Stimulated activated CD8-positive, alpha-beta memory T cell treated with anti-CD3 and anti-CD28 coated beads, Interleukin-15, amount 100 ng/mL, for 1 hour (primary cell): ENCODE measurements at places on chromosomes 1 and 21.

DNA sequence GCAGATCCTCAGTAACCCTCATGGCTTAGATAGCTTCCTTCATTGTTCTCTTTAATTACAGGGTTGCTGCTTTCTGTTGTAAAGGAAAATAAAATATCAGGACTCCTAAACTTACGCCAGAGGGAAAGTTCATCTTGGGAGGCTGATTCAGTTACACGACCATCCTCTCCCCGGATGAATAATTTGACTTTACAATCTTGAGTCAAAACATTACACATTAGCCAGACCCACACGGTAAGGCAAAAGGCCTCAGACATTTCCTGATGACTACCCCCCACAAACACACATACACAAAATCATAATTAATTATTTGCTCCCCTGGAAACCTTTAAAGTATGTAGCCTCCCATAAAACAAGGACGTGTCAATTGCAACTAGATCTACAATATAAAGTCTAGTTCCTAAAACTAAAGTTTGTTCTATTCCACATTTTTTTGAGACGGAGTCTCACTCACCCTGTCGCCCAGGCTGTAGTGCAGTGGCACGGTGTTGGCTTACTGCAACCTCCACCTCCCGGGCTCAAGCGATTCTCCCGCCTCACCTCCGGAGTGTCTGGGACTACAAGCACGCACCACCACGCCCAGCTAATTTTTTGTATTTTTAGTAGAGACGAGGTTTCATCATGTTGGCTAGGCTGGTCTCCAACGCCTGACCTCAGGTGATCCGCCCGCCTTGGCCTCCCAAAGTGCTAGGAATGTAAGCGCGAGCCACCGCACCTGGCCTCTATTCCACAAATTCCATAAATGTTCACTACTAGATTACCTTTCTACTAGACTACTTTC lies 830 bp upstream of the PRDX1 start:
- no peak for DNase-seq

GRCh38 chr21:36425286-36425685 lies 40.1 kb downstream of the CHAF1B start:
- DNase-seq: no peak

DNA sequence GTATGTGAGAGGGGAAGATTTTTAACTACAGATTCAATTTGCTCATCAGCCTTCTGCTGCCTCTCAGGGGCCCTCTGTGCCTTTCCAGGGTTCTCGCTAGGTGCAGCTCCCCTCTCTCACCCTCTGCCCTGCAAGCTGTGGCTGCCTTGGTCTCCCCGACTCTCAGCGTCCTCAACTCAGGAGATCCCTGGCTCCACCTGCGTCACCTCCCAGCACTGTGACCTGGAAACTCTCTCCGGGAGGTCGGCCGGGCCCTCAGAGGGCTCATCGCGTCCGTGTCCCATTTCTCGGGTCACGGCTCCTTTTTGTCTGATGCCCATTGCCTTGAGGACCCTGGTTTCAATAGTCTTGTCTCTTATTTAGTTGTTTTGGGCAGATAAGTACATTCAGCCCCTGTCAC lies 63.5 kb upstream of the ADARB1 start:
- DNase-seq: no peak

DNA sequence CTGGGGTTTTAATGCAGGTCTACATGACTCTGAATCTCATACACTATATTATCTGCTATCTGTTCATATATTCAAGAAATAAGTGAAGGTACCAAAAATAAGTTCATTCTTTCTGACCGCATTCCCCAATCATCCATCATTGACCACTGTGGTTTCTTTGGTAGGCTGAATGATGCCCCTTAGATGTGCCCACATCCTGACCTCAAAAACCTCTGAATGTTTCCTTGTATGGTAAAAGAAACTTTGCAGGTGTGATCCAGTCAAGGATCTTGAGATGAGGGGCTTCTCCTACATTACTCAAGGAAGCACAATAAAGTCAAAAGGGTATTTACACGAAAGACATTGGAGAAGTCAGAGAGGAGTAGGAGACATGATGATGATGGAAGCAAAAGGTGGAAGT lies 60.6 kb upstream of the LRRC8B start:
- no peak for DNase-seq

DNA sequence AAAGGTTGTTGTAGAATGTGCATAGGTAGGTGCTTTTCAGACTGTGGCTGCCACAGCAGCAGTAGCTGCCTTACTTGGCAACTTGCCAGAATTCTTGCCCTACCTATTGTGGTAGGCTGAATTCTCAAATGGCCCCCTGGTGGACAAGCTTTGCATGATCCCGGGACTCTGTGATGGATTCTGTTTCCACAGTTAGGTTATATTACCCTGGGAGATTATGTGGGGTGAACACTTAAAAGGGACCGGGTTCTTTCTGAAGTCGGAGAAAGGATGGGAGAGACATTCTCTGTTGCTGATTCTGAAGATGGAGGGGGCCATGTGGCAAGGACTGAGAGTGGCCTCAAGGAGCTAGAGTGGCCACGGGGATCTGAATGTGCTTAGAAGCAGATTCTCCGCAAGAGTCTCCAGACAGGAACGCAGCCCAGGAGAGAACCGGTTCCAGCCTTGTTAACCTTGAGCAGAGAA lies 32.1 kb upstream of the KCNE1 start:
- no peak for DNase-seq

GRCh38 chr1:214455971-214456867 lies 95.2 kb downstream of the PTPN14 start:
- DNase-seq: no peak

DNA sequence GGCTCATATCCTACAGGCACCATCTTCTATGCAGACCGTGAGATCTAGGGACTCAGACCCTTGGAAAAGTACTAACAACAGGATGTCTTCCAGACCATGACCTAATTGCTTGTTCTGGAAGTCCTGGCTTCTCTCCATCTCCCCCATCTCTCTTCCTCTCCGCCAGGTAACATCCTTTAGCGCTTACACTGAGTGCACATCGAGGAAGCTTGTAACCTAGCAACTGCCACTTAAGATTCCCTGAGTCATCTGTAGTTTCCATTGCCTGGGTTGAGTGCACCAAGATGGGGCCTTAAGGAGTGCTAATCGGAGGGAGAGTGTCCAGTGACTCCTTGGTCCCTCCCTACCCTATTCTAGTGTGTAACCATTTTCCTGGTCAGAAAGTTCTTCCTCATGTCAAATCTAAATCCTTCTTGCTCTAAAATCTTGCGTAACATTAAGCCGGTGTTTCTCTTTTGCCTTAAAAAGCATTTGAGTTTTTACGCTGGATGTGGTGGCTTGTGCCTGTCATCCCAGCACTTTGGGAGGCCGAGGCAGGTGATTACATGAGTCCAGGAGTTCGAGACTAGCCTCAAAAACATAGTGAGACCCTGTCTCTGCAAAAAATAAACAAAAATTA lies 9.7 kb downstream of the KLHDC8A start:
- no peak for DNase-seq

DNA sequence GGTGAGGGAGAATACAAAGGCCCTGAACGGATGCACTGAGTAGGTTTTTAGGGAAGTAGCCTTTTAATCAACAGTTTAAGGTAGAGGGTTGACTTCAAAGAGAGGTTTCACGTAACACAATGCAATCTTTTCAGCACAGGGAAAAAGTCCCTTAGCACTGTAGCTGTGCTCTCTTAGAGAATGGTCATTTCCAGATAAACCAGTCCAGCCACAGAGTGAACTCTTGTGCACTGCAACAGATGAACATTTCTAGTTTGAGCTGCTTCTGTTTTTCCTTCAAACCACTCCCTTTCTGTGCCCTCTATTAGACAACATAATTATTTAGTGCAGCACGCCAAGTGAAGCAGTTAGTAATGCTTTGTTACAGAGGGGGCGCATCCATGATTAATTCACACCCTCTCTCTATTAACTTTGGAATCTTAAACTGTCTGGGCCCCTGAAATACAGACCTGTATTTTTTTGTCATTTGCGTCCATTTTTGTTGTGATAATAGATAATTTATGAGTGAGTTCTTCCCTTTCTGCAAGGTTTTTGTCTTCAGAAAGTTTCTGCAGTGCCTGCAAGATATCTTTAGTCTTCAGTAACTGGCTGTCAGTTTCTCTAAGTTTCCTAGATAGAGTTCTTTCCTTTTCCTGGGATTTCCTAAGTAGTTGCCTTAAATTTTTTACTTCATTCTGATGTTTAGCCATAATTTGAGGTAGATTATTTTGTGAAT lies 22.9 kb downstream of the LCA5L start:
- no peak for DNase-seq

GRCh38 chr1:59619557-59619956 lies 195.2 kb upstream of the HOOK1 start:
- DNase-seq: no peak

DNA sequence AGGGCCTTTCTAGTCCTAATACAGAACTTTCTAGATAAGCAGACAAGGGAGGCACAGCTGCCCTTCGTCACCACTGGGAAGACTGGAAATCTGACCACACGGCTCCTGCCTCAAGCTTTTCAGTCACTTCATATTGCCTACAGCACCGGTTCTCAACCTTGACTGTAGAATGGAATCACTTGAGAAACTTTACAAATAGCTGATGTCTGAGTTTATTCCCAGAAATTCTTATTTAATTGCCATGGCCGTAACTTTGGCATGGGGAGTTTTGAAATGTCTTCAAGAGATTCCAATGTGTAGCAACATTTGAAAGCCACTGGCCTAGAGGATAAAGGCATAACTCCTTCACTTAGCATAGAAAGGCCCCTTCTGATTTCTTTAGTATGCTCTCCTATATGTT lies 42.4 kb upstream of the STMN1 start:
- no peak for DNase-seq

DNA sequence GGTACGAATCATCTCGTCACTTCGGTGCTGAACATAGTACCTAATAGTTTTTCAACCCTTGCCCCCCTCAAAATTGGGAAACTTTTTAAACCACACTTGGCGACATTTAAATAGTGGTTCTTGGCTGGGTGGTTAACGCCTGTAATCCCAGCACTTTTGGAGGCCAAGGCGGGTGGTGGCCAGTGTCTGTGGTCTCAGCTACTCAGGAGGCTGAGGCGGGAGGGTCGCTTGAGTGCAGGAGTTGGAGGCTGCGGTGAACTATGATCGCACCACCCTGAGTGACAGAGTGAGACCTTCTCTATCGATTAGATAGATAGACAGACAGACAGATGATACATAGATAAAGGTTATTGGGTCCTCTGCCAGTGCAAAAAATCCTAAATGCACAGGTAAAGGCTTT lies 55.5 kb upstream of the RASAL2 start:
- DNase-seq: no peak

- no peak for DNase-seq
Observed at GRCh38 chr21:26635681-26636080, 62.6 kb upstream of the CYYR1 start.

- no peak for DNase-seq
Observed at GRCh38 chr1:67850151-67850551, 16.9 kb upstream of the GNG12 start.

DNA sequence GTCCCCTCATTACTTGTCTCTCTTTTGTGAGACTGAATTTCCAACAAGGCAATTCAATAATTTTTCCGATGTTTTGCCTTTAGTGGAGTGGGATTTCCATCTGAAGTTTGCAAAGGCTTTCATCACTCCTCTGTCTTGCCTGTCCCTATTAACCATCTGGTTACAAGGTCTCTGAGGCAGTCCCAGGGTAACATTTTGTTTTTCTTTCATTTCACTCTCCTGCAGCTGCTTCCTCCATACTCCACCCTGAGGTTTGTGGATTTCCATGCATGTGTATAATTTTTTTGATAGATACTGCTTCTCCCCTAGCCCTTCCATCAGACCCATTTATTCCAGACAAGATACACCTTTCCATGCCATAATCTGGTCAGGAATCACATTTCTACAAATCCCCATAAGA lies 366.8 kb downstream of the PTBP2 start:
- DNase-seq: no peak

- DNase-seq: no peak
Observed at GRCh38 chr1:94068999-94069918, 51.7 kb downstream of the ABCA4 start.

DNA sequence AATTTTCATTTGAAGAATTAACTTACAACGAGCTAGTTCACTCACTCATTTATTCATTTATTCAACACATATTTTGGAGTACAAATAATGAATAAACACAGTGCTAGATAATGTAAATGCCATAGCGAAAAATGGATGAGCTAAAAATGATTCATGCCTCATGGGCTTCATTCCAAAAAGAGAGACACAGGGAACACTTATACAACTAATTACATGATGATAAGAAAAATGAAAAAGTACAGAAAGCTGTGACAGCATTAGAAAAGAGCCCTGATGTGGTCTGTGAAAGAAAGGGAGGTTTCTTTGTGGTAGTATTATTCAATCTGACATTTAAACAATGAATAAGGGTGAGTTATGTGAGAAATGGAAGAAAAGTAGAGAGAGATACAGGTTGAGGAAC lies 726.4 kb downstream of the AMY1C start:
- no peak for DNase-seq

GRCh38 chr1:27787895-27788294 lies 14.9 kb downstream of the STX12 start:
- DNase-seq: no peak

DNA sequence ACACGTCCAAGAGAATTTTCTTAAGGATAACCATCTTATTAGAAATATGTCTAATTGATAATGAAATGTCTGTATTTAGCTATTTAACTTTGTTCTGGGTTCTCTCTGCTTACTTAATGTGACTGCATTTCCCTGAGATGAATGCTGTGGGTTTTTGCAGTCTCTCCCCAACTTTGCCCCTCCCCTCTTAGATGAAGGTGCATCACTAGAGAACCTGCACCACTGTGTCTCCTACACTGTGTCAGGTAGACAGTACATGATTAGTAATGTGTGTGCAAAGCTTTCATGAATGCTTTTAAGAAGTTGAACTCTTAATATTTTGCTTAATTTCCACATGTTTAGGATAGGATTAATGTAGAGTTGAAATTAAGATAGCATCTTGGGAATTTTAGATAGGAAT lies 51.7 kb downstream of the LRRC8D start:
- no peak for DNase-seq

DNA sequence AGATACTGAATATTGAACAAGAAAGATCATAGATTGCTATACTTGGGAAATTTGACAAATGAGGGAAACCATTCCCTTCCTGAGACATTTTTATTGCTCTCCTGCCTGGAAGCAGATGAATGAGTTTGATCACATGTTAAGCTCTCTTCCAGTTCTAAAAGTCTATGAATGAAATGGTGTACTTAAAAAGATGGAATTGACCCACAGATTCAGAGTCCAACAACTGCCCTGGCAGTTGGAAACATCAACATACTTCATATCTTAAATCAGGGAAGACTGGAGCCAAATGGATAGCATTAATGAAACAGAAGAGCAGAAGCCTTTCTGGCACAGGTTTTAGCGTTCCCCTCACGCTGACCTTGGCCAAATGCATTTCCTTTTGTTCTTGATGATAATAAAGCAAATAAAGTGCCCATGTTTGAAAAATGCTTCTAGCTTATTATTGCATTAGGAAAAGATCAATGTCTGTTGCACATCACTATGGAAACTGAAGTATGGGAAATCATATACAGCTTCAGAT lies 142.6 kb downstream of the ESRRG start:
- DNase-seq: no peak

- no peak for DNase-seq
Observed at GRCh38 chr1:202106340-202107254, 16.1 kb upstream of the GPR37L1 start.

- no peak for DNase-seq
Observed at GRCh38 chr1:231612393-231613089, 14.0 kb upstream of the DISC1 start.

- no peak for DNase-seq
Observed at GRCh38 chr1:231338270-231339128, at the start of gene SPRTN. Gene SPRTN, plus strand, starts transcription at chr1:231338293. Its CDS starts 91 bp downstream, at chr1:231338384.
